ENCODE measurements at places on chromosomes 7 and 10.

GRCh38 chr10:21402606-21403083, 122.8 kb downstream of the SKIDA1 start:
- no peak for DNase-seq

DNA sequence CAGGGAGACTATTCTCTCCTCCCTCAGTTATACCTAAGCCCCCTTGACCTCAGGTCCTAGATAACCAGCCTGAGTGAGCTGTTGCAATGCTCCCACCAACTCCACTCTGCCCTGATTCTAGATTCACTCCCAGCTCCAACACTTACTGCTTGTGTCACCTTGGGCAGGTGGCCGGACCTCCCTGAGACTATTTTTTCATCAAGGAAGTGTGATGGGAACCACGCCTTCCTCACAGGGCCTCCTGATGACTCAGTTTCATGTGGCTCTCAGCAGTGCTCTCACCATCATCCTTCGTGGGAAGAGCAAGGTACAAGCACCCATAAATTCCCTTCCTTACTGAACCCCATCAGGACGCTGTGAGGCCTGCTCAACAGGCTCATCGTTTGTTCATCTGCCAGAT, 925.8 kb upstream of the ZNF722 start:
- no peak for DNase-seq

DNA sequence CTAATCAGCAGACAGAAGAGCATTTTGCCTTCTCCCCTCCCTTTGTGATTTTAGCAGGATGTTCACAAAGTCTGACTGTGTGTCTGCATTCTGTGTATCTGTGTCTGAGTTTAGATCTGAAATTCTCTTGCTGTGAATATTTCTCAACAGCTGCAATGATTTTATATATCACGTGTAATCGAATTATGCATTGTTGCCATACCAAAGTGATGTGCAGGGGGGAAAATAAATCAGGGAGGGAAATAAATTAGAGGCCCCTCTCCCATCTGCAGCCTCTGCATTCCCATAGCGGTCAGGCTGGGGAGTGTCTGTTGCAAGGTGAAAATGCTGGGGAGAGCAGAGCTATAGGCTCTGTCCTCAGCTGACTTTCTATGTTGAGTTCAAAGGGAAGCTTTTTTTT, 209.0 kb downstream of the LRMDA start:
- DNase-seq = no peak

DNA sequence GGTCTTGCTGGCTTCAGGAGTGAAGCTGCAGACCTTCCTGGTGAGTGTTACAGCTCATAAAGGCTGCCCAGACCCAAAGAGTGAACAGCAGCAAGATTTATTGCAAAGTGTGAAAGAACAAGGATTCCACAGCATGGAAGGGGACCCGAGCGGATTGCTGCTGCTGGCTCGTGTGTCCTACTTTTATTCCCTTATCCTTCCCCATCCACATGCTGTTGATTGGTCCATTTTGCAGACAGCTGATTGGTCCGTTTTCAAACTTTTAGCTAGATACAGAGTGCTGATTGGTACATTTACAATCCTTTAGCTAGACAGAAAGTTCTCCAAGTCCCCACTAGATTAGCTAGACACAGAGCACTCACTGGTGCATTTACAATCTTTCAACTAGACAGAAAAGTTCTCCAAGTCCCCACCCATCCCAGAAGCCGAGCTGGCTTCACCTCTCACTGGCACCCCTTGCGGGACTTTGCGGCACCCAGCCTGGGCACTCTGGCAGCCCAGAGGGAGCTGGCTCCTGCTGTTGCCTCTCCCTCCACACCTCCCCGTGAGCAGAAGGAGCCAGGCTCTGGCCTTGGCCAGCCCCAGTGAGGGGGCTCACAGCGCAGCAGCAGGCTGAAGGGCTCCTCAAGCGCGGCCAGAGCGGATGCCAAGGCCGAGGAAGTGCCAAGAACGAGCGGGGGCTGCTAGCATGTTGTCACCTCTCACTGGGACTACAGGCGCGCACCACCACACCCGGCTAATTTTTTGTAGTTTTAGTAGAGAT, 369.6 kb upstream of the POT1 start:
- DNase-seq = no peak

DNA sequence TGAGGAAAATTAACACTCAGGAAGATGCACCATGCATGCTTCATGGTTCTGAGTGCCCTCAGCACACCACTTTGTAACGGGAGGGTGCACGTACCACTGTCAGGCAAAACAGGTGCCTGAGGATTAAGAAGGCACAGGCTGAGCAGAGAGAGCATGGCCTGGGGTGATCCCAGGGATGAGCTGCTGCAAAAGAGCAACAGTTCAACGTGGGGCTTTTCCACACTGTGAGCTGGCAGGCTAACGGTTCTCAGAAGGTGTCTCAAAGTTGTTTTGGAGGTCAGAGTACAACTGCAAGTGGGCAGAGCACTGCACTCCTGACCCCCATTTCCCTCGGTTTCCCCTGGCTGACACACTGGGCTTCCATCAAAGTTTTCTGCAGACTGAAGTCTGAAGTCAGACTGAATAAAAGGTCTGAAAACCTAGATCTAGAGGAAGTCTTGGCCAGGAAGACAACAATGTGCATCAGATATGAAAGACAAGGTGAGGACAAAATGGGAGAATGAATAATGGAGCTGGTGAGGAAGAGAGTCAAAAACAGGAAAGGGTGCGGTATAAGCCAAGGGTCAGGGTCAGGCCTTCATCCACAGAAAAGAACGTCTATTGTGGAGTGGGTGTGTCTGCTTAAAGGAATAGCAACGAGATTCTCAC, 20.5 kb downstream of the ZNF438 start:
- no peak for DNase-seq

GRCh38 chr7:2295936-2296620, 18.2 kb downstream of the SNX8 start:
- no peak for DNase-seq

GRCh38 chr7:51706851-51707250, 390.2 kb upstream of the COBL start:
- no peak for DNase-seq

DNA sequence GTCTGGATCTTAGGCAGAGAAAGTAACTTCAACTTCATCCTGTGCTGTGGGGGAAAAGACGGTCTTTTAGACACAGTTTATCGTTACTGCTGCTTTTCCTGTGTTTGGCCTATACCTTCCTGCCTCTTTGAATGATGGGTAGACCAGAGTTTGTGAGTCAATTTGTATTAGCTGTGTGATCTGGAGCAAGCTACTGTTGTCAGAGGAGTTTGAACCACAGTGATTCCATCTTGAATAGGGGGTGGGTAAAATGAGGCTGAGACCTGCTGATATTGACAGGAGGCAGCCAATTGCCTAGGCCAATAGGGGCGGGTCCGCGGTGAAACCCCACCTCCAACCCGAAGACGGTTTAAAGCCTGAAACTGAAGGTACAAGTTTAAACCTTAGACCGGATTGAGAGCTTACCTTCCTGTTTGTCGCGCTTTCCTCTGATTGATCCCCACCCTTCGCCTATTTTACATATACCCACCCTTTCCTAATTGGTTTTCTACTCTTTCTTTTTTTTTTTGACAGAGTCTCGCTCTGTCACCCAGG, 35.8 kb upstream of the EIF4H start:
- no peak for DNase-seq

DNA sequence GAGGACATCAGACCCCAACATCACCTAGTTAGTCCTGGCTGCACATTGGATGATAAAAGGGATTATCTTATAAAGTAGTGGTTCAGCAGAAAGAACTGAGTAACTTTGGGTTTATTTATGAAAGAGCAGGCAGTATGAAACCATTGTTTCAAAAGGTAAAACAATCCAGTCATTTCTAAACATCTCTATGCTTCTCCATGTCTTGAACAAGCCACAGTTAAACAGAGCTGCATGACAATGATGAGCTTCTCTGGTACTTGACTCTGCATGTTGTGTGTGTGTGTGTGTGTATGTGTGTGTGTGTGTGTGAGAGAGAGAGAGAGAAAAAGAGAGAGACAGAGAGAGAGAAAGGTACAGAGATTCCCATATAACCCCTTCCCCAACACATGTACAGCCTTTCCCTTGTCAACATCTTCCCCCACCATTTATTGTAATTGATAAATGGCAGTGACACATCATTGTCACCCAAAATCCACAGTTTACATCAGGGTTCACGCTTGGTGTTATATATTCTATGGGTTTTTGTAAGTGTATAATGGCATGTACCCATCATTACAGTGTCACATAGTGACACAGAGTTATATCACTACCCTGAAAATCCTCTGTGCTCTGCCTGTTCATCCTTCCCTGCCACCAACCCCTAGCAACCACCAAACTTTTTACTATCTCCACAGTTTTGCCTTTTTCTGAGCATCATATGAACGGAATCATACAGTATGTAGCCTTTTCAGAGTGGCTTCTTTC, 32.8 kb upstream of the SLC18A3 start:
- DNase-seq = no peak

- no peak for DNase-seq
Measured at GRCh38 chr7:1137517-1138167, 22.4 kb downstream of the ZFAND2A start.

DNA sequence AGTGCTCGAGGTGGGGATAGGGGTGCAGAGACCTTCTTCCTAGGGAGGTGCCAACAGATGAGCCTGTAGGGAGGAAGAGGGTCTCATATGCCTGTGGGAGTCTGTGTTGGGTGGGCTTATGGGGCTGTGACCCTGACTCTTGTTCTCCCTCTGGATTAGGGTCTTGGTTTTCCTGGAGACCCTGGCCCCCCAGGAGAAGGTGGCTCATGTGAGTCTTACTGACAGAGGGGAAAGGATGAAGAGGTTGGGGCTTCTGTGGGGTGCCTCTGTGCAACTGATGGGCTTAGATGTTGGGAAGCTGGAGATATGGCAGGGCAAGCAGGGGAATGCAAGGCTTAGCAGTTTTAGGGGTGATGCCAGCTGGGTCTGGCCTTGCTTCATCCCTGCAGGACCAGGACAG, 20.2 kb upstream of the VOPP1 start:
- no peak for DNase-seq

DNA sequence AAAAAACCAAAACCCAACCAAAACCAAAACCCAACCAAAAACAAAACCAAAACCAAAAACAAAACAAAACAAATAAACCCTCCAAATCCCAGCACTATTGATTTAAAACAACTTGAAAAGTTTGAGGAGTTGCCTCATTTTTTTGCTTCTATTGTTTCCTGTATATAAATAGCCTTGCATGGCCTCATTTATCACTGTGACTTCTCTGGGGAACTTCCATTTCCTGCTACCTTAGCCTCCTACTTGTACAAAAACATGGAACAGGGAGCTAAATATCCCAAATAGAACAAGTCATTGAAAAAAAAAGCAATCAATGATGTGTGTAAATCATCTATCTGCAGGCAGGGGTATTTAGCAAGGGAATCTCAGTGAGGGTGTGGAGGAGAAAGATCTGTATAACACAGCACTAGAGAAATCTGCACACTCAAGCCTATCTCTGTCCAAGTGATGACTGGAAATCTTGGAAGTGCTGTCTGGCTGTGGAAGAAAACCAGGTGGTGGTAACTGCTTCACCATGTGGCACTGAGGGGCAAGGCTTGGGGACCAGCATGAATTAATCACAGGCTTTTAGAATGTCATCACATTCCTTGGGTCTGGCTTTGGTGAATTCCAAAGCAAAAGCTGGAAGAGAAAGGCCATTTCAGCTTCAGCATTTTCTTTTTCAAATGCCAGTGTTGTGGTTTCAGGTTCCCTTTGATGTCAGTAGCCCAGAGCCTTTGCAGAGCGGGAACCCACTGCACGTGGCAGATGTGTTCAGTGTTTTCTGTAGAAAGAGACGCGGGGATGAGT, 349.5 kb upstream of the ZNF32 start:
- DNase-seq = no peak

DNA sequence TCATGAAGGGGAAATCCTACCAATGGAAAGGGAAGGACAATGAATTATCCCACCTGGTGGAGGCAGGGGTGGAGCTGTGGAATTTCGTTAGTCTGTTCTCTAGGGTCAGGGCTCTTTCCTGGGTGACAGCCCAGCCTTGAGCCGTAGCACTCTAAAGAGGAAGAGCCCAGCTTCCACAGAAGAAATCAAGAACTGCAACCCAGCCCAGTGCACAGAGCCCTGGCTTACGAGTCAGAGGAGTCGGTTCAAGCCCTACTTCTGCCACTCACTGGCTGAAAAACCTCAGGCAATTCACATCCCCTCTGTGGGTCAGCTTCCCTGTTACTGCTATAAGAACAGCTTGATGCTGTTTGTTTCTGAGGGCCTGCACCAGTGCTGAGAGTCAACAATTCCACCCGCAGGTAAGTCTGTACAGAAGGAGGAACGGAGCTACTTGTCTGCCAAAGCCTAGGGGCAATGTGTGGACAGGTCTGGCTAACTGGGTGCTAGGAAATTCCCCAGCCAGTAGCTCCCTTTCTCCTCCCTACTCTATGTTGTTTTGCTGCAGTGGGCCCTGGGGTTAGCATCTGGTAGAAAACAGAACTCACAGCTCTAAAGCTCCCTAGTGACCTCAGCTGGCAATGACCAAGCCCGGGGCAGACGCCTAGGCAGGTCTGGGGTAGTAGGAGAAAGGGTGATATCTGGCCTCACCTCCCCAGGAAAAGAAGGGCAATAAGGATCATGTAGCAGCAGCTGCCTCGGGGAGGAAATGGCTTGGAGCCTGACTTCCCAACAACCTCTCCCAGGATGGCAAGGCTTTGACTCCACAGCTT, 3.3 kb downstream of the AVPI1 start:
- no peak for DNase-seq

GRCh38 chr10:126157189-126157588, 231.1 kb downstream of the ADAM12 start:
- DNase-seq = no peak

DNA sequence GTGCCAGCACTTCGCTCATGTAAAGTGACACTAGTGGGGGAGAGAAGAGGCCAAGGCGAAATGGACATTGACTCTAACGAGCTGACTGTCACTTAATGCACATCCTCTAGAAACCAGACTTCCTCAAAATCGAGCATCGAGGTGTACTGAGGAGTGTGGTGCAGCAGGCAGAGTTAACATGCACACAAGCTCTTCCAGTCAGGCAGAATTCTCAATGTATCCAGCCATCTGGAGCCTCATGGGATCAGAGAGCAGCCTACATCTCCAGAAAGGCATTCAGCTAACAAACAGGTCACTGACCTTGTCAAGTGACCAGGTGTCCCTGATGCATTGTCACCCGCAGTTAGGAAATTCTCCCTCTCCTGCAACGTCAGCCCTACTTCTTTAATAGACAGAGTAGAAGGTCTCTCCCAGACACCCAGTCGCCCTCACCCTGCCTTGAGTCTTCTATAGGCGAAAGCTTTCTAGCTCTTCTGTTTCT, 259.8 kb upstream of the AOAH start:
- no peak for DNase-seq

- DNase-seq = no peak
Measured at GRCh38 chr7:121012919-121013318, 24.4 kb downstream of the CPED1 start.

DNA sequence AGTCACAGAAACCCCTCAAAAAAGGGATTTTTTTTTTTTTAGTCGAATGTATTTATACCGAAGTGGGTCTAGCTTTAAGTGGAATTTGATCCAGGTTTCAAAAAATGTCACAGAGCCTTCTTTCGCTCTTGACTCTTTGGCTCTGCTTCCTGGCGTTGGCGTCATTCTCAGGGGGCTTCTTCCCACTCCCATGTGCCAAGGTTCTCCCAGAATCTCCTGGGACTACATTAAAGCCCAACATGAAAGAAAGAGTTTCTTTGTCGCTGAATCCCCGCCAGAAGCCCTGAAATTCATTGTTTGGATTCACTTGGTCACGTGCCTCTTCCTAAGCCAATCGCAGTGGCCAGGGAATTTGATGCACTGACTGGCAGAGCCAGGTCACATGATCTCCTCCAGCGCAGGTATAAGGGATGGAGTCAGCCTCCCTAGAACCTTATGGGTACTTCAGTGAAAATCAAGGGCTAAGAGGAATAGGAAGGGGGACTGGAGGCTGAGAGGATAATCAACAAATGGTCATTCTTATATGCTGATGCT, 101.2 kb downstream of the RPS24 start:
- no peak for DNase-seq
